ENCODE measurements at places on chromosomes 1 and 21. TPM values are rescaled to one million over a fixed set of nuclear protein-coding genes. Genes with fewer than 3 reads are reported as not detected.

- no peak for DNase-seq
- H3K4me1 ChIP-seq: no peaks in the 10 kb centered on the region
- H3K36me3 ChIP-seq: no peaks in the 10 kb centered on the region
- H3K27ac ChIP-seq: no peak overlapping the region
- H3K4me3 ChIP-seq: no peak overlapping the region
- no peaks in the 10 kb centered on the region for H3K27me3 ChIP-seq
Measured at GRCh38 chr21:25501462-25501861, 105.8 kb downstream of the MRPL39 start.

- no peak for DNase-seq
- no peak overlapping the region for H3K4me3 ChIP-seq
Measured at GRCh38 chr21:45146306-45146705, 71.9 kb downstream of the ADARB1 start.

NUP133 gene
- total RNA-seq: 57.6 TPM

SLC9A1 gene
- 48.0 TPM for total RNA-seq

GPX7 gene
- total RNA-seq: 7.3 TPM

GRCh38 chr1:61973100-61973837, 221.4 kb upstream of the L1TD1 start:
- no peaks in the 10 kb centered on the region for H3K27me3 ChIP-seq
- H3K4me3 ChIP-seq: no peak overlapping the region
- no peak overlapping the region for H3K27ac ChIP-seq
- H3K4me1 ChIP-seq: no peaks in the 10 kb centered on the region
- no peaks in the 10 kb centered on the region for H3K36me3 ChIP-seq

MORC3 gene
- total RNA-seq: 23.0 TPM

ZCCHC17 gene
- total RNA-seq: 19.3 TPM
